Stomach (tissue), 19 donors: ENCODE measurements at places on chromosomes 6 and 20. TPM values are rescaled to one million over a fixed set of nuclear protein-coding genes. Genes with fewer than 3 reads are reported as not detected.
A peak's percentile ranks its signal among the peaks of the same experiment; 100 is the strongest.

TCP11 gene
- not detected for total RNA-seq

DNA sequence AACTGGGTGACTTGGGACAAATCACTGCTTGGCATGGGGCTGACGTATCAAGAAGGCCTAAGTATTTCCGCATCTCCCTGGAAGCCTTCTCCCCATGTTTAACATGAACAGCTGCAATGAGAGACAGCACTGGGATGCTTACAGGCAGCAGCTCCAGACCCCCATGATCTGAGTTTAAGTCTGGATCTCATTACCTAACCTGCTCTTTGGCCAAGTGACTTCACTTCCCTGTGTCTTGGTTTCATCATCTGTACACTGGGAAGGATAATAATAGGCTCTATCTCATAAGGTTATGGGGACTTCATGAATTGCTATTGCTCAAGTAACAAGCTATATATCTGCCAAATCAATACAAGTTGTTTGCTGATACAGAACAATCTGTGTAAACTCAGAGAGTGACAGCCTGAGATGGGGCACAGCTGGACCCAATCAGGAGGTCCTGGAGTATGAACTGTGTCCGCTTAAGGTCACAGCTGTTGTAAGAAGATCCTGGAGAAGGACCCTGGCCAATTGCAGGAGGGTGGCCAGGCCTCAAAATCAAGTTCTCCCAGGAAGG is 56.0 kb downstream of the TGM2 start:
- no peaks in the 10 kb centered on the region for H3K27me3 ChIP-seq
- H3K27ac ChIP-seq = peak overlapping the region; percentile 83
- H3K4me1 ChIP-seq = peaks cover 22% of the 10 kb centered on the region
- no peak for DNase-seq

DNAH8 gene
- total RNA-seq = not detected

- no peaks in the 10 kb centered on the region for H3K36me3 ChIP-seq
- H3K4me3 ChIP-seq = peak overlapping the region; percentile 85
- H3K27ac ChIP-seq = peak overlapping the region; percentile 85
- H3K27me3 ChIP-seq = peaks cover 9% of the 10 kb centered on the region
These were observed 960 bp downstream of the ATP9A start for GRCh38 chr20:51766994-51767866.
